ENCODE measurements at places on chromosomes 13 and 19.
A peak's percentile ranks its signal among the peaks of the same experiment; 100 is the strongest.

GRCh38 chr13:48621056-48621455 lies 32.7 kb upstream of the CYSLTR2 start:
- DNase-seq: no peak

DNA sequence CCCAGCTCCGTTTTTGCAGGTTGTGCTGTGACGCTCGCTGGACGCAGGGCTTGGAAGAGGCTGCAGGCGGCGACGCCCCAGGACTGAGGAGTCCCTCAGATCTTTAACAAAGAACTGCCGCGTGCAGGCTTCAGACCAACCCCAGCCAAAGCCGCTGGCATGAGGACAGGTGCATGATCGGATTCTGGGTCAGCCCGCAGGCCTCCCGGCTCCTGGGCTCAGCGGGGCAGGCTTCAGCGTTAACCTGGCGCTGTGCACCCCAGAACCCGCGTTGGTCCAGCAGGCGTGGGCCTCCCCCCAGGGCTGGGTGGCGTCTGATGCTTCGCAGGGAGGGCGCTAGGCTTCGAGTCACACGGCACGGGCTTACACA lies 920 bp upstream of the TIMM13 start:
- no peak for DNase-seq

- DNase-seq: no peak
Observed at GRCh38 chr19:21468791-21469190, 36.6 kb upstream of the ZNF429 start.

DNA sequence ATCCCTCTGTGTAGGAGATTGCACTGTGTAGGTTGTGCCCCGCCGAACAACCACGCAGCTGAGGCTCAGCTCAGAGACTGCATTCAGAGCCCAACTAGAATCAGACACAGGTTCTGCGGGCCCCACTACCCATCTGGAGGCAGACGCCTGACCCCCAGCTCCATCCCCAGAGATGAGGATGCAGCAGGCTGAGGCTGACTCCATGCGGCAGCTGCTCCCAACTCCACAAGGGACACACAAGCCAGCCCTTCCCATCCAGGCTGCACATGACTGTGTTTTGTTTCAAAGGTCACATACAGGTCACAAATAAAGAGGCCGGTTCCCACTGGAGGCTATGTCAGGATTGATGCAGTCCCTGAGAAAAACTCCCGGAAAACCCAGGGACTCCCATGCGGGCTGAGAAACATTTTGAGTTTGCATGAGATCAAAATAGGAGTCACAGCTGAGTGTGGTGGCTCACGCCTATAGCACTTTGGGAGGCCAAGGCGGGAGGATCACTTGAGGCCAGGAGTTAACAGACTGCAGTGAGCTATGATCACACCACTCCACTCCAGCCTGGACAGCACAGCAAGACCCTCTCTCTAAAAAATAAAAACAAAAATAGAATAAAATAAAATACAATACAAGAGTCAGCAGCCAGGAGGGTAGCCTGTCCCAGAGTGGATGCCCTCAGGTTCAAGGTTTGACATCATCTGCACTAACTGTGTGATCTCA lies 14.0 kb downstream of the ELL start:
- DNase-seq: no peak

- DNase-seq: no peak
Observed at GRCh38 chr19:10885201-10886169, 14.1 kb downstream of the CARM1 start.

DNA sequence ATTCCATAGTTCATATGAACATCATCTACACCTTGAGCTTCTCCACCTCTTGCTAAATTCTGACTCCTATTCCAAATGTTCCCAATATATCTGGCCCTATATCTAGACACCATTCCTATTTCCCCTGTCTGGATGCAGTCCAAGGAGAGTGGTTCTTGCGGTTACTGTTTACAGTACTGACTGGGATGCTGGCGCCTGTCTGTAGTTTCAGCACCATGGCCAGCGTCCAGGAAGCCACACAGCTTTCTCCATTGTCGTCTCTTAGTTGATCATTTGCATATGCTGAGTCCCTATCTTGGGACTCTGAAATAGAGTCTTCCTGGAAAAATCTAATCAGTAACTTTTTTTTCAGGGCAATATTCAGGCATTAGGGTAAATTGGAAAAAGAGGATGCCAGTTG lies 14.9 kb downstream of the LAIR2 start:
- DNase-seq: no peak

DNA sequence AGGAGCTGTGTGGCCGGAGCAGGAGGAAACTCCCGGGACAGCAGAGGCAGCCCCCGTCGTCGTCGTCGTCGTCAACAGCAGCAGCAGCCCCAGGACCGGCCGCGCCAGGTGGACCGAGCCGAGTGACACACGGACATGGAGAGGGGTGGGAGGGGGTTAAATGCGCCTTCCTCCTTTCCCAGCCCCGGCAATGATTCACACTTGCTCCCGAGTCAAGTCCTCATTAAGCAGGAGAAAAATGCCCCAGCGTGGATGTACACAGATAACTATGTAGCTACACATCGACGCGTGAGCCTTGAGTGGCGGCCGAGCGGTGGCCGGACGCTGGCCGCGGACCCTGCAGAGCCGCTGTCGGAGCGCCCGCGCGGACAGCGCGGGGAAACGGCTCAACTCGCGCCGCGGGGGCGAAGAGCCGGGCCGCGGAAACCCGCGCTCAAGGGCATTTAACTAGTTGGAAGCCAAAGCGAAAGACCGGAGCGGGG lies 645 bp downstream of the UBL3 start:
- DNase-seq: no peak

DNA sequence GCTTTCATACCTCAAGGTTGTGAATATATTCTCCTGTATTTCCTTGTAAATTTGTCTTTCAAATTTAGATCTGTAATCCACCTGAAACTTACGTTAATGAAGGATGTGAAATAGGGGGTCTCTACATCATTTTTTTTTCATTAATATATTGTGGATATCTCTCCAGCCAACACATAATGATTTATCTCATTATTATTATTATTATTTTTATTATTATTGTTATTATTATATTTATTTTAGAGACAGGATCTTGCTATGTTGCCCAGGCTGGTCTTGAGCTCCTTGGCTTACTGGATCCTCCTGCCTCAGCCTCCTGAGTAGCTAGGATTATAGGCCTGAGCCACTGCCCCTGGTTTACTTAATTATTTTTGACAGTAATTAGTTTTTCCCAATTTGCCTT lies 4.3 kb upstream of the LIPE start:
- no peak for DNase-seq

- DNase-seq: no peak
Observed at GRCh38 chr13:46086421-46086922, 18.4 kb downstream of the CPB2 start.

DNA sequence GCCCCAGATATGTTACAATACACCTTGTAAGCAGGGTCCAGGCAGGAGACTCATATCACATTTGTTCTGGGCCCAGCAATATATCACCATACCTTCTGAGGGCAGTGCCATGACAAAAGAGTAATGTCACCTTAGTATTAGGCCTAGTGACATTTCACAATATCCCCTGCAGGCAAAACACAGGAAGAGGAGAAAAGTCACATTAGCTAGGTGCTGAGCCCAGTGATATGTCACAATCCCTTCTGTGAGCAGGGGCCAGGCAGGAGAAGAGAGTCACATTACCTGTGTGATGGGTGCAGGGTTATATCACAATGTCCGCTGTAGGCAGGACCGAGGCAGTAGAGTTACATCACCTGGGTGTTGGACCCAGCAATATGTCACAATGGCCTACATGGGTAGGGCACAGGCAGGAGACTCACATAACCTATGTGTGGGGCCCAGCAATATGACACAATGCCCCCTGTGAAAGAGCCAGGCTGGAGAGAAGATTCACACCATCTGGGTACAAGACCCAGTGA lies 12.4 kb upstream of the ZNF91 start:
- no peak for DNase-seq

DNA sequence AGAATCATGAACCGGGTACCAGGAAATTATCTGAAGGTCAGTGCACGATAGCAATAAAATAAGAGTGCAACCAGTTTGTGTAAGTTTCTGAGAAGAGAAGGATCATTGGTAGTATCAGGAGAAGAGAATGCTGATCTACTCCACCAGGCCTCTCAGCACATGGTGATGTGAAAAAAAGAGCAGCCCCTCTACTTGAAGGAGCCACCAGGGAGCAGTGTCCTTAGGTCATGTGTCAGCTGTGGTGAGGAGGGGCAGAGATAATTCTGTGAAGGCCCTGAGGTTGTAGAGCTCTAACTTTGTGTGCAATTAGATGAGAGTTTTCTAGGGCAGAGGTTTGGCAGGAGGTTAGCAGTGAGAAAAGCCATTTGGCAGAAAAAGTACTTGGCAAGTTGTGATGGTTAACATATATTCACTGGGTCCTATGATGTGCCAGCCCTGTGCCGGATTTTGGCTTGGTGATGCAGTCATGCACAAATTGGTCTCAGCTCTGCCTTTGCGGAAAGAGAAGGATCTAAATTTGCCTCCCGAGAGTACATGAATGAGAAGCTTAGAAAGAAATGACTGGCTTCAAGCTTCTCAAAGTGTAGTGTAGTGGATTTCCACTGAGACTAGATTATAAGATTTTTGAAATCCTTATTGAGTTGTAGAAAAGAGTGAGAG lies 19.2 kb upstream of the ZC3H13 start:
- DNase-seq: no peak

DNA sequence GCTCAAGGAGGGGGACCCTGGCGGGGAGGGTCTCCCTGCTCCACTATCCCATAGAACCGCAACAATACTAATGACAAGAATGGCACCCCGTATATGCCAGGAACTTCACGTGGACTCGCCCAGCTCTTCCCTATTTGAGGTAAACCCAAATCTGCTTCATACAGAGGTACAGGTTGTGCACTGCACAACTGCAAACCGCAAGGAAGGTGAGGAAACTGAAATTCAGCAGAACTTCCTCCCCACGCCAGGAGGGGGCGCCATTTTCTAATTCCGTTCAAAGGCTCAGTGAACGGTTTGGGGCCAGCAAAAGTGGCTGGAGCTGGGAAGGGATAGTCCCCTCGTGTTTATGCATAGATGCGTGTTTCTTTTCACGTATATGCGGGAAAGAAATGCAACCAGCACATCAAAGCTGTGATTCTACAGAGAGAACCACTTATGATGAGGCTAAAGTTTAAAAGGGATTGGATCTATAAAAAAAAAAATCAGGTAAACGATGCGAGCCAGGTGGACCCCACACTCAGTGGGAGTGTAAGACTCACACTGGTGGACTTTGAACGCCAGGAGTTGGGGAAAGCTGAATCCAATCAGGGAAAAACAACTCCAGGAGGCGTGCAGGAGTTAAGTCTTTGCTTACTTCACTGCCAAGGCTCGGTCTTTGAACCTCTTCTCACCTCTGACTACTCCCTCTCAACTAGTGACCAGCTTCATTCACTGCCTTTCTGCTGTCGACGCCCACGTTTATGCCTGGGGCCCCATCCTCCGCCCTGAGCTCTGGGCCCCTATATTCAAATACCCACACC lies 20.3 kb downstream of the C19orf81 start:
- DNase-seq: no peak

GRCh38 chr19:37594982-37595382 lies 306 bp downstream of the ZNF540 start:
- no peak for DNase-seq

GRCh38 chr13:55816976-55817601 lies 1323.6 kb upstream of the PRR20A start:
- DNase-seq: no peak

DNA sequence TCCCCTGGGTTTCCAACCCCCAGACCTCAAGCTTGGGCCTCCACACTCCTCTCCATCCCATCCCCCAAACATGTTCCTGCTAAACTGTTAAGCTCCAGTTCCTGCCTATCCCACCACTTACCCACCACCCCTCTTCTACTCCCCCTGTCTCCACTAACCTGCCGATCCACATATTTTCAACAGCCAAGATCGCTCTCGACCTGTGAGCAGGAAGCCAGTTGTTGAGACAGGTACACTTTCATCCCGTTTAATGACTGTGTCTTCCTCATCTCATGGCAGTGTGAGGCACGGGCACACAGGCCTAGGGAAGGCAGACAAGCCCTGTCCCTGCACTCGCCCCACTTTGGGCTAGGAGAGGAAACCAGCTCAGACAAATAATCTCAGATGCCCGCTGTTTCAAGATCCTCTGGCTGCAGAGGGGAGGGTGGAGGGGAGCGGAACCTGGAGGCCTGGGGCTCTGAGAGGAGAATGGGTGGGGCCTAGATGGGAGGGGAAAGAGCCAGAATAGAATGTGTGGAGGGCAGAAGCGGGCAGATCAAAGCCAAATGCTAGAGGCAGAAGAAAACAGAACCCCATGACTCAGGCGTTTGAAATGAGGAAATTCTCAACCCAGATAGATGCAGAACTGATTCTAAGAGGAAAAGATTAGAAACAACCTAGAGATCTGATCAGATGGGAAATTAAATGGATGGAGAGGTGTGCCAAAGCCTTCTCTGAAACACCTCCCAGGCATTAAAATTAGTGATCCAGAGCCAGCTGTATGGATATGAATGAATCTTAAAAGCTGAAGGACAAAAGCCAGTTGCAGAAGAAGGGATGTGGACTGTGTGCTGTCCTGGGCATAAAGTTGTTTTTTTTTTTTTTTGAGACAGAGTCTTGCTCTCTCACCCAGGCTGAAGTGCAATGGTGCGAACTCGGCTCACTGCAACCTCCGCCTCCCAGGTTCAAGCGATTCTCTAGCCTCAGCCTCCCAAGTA lies 16.9 kb upstream of the CYP2S1 start:
- peak; percentile 53 for DNase-seq

GRCh38 chr13:91247768-91248167 lies 99.7 kb upstream of the MIR17HG start:
- no peak for DNase-seq

DNA sequence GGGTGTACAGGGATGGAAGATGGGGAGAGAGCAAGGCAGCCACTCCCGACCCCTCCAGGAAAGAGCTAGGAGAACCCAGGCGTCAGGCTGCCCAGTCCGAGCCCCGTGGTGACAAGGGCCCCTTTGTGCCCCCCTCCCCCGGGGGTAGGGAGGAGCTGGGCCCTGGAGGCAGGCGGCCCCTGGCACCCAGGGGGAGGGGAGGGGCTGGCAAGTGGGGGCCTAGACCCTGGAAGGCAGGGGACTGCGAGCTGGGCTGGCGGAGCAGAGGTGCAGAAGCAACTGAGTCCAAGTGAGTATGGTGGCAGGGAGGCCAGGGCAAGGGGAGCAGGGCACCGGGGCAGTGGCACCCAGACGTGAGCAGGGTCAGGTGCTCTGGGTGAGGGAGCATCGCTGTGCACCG lies at the start of gene MAG:
TSS of gene MAG (plus strand) at position 246 of the 400 bp plus-strand sequence. CDS start 3,248 bp downstream, outside the sequence.
- no peak for DNase-seq

GRCh38 chr19:570937-571565 lies 1.3 kb upstream of the BSG start:
- no peak for DNase-seq

GRCh38 chr19:11401808-11402543 lies 17.1 kb downstream of the RGL3 start:
- DNase-seq: no peak

- no peak for DNase-seq
Observed at GRCh38 chr13:40123962-40124632, 468.6 kb downstream of the COG6 start.

GRCh38 chr13:26133286-26133685 lies 81.5 kb upstream of the SHISA2 start:
- no peak for DNase-seq

DNA sequence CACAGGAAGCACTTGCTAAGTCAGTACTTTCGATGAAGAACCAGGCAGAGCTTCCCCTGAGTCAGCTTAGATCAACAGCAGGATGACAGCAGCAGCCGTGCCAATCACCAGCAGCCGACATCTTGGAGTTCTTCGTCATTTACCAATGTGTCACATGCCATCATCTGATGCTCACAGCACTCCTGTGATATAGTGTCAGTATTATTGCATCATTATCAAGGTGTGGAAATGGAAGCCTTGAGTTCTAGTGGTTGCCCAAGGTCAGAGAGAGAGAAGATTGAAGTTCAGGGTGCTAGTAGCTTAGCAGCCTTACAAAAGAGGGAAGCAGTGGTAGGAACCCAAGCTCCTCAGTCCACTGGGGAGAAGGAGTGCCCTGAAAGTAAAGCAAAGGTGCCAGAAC lies 331.5 kb downstream of the ZNF536 start:
- DNase-seq: no peak
